HEK293T (cell line): ENCODE measurements at places on chromosomes 7 and 10.
A peak's percentile ranks its signal among the peaks of the same experiment; 100 is the strongest.

DNA sequence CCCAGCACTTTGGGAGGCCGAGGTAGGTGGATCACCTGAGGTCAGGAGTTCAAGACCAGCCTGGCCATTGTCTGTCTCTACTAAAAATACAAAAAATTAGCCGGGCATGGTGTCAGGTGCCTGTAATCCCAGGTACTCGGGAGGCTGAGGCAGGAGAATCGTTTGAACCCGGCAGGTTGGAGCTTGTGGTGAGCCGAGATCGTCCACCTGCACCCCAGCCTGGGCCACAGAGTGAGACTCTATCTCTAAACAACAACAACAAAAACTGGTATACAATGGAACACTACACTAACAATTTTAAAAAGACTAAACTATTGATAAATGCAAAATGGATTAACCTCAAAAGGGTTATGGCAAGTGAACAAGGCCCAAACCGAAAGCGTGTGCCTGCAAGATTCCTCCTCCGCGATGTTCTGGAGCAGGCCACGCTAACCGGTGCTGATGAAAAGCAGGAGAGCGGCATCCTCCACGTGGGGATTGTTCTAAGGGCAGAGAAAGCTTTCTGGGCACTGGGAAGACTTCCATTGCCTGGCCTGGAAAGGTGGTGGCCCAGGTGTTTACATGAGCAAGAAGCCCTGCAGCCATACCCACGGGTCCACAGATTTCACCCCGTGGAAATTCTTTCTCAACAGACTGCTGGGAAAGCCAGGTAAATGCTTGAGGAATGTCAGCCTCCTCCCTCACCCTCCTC is 53.8 kb downstream of the PDGFA start:
- no peak for DNase-seq

GRCh38 chr7:101828301-101829020 is 11.0 kb downstream of the CUX1 start:
- no peak for DNase-seq

DNA sequence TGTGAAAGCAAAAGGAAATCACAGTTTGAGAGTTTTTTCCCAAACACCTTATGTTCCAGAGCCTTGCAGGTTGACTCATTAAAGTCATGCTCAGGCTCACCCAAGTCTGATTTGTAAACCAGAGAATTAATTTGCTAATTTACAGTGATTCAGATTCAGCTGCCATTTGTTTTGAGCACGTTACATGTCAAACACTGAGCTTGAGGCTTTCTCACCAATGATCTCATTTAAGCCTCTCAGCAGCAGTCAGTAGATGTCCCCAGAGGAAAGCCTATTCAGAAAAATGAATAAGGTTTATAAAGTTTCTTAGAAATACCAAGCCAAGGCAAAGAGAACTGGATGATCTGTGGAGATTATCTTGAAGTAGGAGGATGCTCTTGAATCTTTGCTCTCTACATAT is 420.4 kb downstream of the HTR7 start:
- no peak for DNase-seq

DNA sequence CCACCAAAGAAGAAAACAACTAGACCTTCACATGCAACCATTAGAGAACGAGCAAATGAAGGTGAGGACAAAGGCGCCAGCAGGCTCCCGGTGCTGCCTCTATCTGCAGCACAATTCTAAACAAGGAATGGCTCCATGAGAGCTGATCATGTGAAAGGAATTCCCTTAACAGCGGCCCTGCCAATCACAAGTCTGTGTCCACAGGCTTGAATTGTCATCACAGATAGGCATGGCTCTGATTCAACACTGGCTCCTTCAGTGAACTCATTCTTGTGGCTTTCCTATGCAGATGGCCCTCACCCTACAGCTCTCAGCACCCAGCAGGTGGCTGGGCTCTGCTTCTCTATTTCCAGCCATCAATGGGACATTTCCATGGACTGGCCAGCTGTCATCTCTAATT is 36.2 kb downstream of the LAMB1 start:
- no peak for DNase-seq

DNA sequence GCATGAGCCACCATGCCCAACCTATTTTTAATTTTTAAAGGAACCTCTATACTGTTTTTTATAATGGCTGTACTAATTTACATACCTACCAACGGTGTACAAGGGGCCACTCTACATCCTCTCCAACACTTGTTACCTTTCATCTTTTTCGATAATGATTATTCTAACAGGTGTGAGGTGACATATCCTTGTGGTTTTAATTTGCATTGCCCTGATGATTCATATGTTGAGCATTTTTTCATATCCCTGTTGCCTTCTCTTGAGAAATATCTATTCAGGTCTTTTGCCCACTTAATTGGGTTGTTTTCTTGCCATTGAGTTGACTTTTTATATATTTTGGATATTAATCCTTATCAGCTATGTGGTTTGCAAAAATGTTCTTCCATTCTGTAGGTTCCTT is 167.0 kb downstream of the CTTNBP2 start:
- no peak for DNase-seq

DNA sequence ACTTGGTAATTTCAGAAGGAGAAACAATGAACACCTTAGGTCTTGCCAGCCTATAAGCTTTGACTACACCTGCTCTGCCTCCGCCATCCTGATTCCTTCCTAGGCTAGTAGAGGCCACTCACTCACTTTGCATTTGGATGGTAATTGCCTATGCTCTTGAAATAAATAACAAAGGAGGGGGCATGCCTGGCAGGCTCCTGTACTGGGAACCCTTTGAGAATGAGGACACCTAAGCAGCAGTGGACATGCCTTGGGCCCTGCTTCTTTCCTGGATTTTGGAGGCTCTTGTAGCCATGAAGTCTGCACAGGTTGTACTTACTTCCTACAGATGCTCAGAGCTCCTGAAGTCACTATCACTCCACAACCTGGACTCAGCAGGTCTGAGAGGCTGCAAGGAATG is 65.8 kb downstream of the BLNK start:
- no peak for DNase-seq

- no peak for DNase-seq
Observed at GRCh38 chr10:107718864-107719263, 554.4 kb upstream of the SORCS1 start.

- DNase-seq: peak; percentile 72
Observed at GRCh38 chr10:84715911-84716310, 387.5 kb downstream of the CCSER2 start.

DNA sequence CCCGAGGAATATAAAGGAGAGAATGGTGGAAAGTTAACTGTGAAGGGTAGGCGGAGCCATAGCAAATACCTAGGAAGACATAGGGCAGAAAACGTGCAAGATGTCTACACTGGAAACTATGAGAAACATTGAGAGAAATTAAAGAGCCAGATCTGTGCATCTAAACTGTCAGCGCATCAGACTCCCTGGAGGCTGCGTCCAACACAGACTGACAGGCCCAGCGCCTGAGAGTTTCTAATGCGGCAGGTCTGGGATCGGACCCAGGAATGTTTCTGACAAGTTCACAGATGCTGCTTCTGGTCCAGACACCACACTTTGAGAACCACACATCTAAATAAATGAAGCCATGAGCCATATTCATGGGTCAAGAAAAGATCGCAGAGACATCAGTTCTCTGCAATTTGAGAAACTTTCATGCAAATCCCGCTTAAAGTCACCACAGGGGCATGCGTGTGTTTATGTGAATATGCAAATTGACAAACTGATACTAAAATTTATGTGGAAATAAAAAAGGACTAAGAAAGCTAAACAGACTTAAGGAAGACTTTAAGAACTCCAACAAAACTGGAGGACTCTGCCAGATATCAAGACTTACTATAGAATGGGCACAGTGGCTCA is 38.8 kb downstream of the PROSER2 start:
- no peak for DNase-seq

- no peak for DNase-seq
Observed at GRCh38 chr10:124939290-124939689, 2.6 kb upstream of the ZRANB1 start.

DNA sequence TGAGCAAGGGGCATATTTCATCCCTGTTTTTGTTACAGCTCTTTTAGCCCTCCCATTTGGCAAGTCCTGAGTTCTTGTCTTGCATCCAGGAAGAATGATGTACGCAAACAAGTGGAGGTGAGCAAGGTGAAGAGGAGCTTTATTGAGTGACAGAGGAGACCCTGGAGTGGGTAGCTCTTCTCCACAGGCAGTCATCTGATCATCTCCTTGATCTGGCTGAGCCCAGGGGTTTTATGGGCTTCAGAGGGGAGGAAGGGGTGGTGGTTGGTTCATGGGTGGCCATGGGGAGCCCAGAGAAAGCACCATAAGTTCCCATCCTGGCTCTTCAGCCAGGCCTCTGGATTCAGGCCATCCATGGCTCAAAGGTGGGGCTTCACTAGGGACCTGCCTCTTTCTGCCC is 21.9 kb downstream of the STEAP1 start:
- no peak for DNase-seq

GRCh38 chr7:27214239-27214950 is 14.5 kb upstream of the HOXA13 start:
- no peak for DNase-seq

GRCh38 chr7:1397491-1398327 is 61.6 kb downstream of the MICALL2 start:
- no peak for DNase-seq

DNA sequence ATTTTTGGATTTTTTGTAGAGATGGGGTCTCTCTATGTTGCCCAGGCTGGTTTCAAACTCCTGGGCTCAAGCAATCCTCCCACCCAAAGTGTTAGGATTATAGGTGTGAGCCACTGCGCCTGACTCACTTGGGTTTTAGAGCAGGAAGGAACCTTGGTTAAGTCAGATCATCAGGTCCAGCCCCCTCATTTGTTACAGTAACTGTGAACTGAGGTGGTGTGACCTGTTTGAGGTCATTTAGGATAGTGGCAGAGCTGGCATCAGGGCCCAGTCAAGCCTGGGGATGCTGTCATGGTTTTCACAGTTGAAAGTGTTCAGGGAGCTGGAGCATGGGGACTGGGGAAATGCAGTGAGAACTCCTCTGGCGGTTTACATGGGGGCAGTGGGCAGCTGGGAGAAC is 159.6 kb downstream of the TAX1BP1 start:
- DNase-seq: no peak

DNA sequence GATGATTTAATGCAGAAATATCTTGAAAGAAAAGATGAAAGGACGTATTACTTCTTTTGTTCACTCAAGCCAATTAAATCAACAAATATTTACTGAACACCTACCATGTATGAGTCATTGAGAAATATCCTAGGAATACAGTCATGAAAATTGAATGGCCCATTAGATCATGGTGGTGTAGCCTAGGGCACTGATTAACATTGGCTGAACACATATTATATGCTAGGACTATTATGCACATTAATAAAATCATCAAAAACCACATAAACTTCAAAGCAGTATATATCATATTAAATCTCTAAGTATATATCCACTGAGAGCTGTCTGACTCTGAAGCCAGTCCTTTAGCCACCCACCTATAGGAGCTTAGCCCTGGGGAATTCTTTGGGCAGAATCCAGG is 41.8 kb downstream of the FAM204A start:
- no peak for DNase-seq

DNA sequence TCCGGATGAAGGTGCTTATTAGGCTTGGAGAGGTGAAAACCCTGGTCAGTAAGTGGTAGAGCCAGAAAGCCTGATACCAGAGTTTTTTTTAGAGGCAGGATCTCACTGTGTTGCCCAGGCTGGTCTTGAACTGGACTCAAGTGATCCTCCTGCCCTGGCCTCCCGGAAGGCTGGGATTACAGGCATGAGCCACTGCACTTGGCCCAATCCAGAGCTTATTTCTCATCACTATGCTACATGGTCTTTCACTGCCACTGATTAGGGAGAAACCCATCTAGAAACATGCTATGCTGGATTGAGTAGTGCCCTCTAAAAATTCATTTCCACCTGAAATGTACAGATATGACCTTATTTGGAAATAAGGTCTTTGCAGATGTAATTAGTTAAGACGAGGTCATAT is 28.4 kb upstream of the GJD4 start:
- no peak for DNase-seq

DNA sequence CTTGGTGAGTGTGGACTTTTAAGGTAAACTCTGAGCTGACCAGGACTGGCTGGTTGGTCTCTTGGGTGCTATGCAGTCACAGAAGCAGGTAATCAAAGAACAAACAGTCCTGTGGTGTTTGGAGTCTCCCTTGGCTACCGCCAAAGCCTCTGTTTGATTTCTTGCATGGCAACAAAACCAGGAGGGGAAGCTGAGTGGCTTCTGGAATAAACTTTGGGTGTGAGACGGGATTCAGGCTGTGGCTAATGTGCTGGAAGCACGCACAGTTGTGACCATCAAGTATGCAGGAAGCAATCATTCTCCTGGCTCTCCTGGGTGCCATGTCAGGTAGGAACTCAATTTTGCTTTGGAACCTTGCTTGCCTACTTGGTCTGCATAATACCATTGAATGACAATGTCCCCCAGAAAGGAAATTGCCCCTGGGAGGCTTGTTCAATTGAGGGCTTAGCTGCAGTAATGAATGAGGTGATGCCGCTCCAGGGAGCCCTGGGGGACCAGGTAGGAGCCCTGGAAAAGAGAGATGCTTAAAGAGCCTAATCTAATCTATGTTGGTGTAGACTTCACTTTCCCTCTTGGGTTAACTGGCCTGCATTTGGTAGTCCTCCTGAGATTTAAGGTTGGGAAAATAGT is at the start of gene CDHR3:
TSS of gene CDHR3 (plus strand) at position 227 of the 630 bp plus-strand sequence. CDS start at position 282, 55 bp downstream.
- DNase-seq: no peak

- no peak for DNase-seq
Observed at GRCh38 chr10:8245131-8245813, 190.8 kb downstream of the GATA3 start.

- no peak for DNase-seq
Observed at GRCh38 chr7:103988468-103989199, 824 bp downstream of the RELN start.

DNA sequence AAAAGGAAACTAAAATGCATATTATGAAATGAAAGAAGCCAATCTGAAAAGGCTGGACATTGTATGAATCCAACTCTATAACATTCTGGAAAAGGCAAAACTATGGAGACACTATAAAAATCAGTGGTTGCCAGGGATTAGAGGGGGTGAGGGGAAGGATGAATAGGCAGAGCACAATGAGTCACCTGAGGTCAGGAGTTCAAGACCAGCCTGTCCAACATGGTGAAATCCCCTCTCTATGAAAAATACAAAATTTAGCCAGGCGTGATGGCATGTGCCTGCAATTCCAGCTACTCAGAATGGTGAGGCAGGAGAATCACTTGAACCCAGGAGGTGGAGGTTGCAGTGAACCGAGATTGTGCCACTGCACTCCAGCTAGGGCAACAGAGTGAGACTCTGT is 324.8 kb upstream of the PHYHIPL start:
- no peak for DNase-seq
